ENCODE measurements at places on chromosomes 6 and 20.
A peak's percentile ranks its signal among the peaks of the same experiment; 100 is the strongest.

DNA sequence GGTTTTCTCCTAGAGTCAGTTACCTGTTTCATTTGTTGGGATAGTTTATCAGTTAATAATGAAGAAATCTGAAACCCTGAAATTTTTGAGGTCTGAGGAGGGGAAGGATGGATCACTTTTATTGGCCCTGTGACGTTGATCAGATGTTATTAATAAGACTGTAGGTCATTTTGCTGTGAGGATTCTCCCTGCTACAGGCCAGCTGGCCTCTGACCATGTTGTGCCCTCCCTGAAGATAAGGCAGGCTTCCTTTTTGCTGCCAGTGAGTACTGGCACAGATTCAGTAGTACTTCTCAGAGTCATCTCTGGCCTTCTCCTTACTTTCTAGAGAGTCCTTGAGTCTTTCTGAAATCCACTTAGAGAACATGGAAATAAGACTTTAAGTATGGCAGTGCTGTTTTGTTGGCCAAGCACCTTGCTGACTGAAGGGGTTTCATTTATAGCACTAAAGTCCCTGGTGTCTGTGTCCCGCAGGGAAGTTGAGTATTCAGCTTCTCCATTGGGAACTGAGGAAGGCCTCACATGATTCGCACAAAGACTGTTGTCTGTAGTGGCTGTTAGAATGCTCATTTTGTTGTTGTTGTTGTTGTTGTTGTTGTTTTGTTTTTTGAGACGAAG, 202.6 kb downstream of the DTNBP1 start:
- DNase-seq, result no peak

DNA sequence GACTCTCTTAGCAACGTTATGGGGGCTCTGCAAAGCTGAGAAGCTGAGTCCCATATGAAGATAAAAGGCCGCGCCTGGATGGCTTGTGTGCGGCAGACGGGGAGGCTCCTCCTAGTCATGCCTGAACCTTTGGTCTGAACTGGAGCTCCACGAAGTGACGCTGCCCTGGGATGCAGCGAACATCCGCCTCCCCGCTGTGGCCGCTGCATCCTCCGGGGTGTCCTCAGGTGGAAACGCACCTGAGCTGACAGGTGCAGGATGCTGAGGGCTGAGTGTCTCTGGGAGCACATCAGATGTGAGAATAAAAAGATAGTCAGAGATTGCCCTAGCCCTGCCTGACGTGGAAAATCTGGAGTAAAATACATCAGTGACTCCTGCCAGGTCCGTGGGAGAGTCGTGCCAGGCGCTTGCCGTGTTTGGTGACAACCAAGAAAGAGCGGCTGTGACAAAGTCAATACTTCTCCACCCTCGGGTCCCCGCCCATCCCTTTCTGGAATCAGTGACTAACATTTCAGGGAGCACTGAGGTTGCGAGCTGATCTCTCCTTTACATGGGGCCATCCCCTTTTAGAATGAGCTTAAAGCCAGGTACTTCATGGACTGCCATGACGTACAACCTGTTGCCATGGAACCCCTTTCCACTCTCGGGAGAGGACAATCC, 162.8 kb upstream of the AFDN start:
- DNase-seq, result no peak

DNA sequence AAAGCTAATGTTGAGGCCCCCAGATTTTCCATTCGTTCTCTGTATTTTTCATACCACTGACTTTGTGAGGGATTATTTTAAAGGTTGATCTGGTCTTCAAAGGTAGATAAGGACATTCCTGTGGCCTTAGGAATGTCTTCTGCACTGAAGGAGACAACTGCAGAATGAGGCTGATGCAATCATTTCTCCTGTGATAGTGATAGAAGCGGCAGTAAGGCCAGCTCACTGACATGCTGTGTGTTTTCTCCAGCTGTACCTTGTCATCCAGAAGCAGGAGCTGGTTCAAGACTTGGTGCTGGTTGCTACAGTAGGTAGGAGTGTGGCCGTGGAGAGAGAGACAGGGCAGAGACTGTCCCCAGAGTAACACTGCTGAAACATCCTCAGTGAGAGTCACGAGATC, 53.8 kb downstream of the DCBLD1 start:
- no peak for DNase-seq

DNA sequence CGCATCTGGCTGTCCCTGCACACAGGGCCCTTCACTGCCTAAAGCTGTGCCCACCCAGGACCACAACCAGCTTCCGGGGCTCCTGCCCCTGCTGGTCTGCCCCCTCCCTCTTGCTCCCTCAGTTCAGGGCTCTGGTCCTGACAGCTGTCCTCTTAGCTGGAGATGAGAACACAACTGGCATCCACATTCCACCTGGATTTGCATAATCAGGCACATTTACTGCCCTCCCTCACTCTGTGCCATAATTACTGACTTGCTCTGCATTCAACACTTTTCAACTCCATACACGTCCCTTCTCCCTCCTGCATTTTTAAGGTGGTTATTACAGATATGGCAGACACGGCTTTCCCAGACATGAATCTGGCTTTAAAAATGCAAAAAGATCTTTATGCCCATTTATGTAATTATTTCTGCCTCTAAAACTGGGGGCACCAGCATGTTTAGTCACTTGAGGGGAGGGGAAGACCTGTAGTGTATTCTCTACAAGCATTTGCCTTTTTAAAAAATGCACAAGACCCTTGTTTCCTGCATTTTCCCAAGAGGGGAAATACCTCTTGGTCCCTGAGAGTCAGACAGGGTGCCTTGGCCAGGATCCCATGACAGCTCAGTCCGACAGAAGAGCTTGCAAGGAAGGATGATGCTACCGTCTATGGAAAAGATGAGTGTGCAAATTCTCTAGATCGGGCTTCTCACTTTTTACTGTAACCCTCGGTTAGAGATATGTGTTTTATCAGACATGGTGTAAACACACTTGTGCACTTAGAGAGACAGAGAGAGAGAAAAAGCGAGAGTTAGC, 401.8 kb downstream of the PREX1 start:
- no peak for DNase-seq

- no peak for DNase-seq
These were observed 97.6 kb downstream of the CD164 start for GRCh38 chr6:109284675-109285074.

GRCh38 chr20:7240490-7240889, 473.0 kb downstream of the BMP2 start:
- DNase-seq, result no peak

- DNase-seq, result no peak
These were observed 56.3 kb downstream of the KCNS1 start for GRCh38 chr20:45044601-45045000.

GRCh38 chr20:45085289-45085688, 15.6 kb downstream of the KCNS1 start:
- DNase-seq, result no peak

DNA sequence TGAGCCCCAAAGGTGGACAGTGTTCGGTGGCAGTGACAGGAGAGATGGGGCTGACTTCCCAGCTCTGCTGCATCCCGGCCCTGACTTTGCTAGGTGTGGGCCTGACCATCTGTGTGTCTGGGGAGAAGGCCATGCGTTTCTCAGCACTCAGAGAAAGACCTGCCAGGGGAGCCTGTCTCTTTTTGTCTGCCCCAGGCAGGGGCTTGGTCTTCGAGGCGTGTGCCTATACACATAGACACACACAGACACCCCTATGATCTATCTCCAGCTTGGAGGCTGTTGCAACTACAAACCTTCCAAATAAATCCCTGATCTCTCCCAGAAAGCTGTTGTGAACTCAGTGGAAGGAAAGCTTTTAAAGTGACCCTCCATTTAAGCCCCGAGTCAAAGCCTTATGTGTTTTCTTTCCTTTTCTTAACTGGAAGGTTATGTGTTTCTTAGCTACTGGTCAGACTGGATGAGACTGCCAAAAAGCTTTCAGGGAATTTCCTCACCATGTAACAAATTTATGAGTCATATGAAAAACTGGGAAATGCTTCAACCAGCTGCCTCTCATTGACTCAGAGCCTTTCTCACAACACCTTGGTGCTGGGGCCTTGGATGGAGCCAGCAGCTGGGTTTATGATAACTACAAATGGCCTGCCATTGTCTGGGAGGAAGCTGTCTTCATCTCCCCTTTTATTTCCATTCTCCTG, 102.6 kb downstream of the CDC5L start:
- DNase-seq, result peak; percentile 98

- no peak for DNase-seq
These were observed 151.9 kb downstream of the CDKAL1 start for GRCh38 chr6:20686142-20686541.

GRCh38 chr6:4802312-4802935, 26.2 kb downstream of the CDYL start:
- no peak for DNase-seq

- no peak for DNase-seq
These were observed 134.6 kb downstream of the GRM4 start for GRCh38 chr6:34011264-34011663.

GRCh38 chr6:45195137-45195536, 133.0 kb upstream of the RUNX2 start:
- DNase-seq, result no peak

DNA sequence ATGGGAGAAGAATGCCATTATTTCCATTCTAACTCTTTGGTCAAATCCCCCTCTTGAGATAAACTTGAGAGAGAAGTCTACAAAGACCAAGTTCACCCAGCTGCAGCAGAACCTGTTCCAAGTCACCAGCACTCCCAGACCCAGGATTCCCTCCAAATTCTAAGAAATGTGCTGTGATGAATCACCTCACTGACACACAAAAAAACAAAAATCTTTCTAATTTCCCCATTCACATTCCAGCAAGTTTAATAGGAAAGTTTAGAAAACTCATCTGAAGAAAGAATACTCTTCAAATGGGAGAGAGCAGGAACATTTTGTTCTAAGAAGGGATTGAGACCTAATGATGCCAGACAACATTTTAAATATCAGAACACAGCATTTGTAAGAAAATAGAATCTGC, 213.6 kb upstream of the PLCB4 start:
- DNase-seq, result peak; percentile 24

DNA sequence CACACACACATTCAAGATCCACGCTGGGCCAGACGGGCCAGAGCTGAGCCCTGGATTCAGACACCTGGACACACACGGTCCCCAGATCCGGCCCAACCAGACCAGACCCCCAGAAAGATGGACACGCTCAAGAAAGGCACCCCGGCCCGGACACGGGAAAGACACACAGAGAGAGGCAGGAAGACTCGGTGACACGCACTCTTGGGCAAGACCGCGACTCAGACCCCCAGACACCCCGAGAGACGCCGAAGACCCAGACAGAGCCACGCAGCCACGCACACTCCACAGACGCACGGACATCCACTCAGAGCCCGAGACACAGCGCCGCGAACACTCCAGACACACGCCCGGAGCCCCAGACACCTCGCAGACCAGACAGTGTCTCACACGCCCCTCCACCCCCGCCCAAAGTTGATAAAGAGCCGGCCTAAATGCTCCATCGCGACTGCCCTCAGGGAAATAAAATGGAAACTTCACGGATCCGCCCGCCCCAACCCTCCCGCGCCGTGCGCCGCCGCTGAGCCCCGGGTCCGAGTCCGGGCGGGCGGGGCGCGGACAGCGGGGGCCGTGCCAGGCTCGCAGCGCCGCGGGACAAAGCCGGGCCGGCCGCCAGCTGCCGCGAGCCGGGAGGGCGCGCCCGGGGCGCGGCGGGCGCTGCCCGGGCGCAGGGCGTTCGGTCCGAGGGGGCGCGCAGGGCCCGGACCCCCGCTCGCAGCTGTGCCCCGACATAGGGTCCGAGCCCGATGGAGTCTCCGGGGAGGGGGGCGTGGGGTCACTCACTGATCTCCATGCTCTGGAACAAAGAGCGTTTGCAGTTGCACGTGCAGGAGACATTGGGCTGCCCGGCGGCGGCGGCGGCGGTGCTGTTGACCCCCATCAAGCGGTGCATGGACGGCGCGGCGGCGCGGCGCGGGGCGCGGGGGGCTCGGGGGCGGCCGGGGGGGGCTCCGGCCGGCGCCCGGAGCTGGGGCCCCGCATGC, 831 bp downstream of the PMEPA1 start:
- no peak for DNase-seq

GRCh38 chr20:52279706-52280105, 88.1 kb upstream of the ZFP64 start:
- DNase-seq, result no peak

DNA sequence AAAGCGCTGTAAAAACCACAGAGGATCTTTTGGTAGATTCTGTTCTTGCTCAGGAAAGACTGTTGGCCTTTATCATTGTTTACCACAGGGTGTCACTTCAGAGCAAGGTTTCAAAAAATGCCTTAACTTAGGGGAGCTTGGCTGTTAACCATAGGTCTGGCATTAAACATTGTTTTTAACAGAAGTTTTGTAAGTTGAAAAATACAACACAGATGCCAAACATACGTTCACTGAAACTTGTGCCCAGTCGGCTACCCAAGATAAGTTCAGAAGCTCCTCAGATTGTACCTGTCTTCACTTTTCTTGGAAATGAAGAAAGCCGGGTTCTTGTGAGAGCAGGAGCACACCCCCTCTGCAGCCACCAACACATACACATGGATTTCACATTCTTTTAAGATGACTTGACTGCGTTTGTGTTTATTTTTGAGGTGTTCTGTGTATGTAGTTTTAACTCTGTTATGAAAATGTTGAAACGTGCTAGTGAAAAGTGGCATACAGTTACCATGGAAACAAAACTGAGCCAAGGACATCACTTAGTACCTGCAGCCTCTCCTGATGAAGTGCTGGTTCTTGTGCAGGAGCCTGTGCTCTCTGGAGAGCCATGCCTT, 64.9 kb downstream of the SYCP2L start:
- DNase-seq, result peak; percentile 31

- DNase-seq, result peak; percentile 27
These were observed 25.7 kb upstream of the MLIP start for GRCh38 chr6:54085541-54085940.

DNA sequence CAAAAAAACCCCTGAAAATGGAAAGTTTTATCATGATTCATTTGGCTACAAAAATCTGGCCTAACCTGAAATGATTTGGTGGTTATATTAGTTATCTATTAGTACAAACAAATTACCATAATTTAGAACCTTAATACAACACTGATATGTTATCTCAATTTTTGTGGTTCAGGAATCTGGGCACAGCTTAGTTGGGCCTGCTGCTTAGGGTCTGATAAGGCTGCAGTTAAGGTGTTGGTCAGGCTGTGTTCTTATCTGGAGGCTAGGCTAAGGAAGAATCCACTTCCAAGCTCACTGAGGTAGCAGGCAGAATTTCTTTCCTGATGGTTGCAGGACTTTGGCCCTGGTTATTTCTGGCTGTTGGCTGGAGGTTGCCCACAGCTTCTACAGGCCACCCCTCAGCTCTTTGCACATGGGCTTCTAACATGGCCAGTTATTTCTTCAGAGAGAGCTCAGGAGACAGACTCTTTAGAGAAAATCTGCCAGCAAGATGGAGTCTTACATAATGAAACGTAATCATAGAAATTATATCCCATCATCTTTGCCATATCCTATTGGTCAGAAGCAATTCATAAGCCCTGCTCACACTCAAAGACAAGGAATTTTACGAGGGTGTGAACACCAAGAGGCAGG, 11.4 kb downstream of the TRIM38 start:
- no peak for DNase-seq

- no peak for DNase-seq
These were observed 36.1 kb downstream of the NKX2-4 start for GRCh38 chr20:21361266-21361665.
